ENCODE measurements at places on chromosomes 4 and X.

DNA sequence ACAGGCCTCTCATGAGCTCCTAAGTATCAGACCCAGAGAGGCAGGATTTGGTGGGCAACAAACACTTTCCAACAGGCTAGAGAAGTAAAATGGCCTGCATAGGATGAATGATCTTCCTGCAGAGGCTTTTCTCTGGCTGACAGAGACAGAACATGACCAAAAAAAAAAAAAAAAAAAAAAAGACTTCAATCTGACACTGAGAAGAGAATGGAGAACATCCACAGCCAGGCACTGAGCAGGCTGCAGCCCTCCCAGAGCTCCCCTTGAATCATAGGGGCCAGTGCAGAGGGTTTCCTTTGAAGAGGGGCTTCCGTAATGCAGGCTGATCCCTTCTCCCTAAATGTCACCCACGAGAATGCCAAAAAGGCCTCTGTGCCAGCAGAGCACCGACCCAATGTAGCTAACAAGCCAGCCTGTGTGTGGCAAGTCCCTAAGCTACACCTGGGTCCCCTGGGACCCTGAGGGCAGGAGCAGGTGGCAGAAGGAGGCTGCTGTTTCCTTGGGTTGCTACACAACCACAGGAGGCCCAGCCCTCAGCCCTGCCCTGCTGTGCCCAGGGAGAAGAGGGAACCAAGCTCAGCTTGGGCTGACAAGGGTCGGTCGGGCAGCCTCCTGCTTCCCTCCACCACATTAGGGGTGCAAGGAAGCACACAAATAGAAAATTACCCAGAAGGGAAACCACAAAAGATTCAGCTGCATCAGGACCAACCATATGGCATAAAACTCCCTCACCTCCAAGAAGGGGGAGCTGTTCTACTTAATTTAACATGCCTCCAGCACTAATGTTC is 55.6 kb downstream of the MAP7D2 start:
- no peak for DNase-seq

DNA sequence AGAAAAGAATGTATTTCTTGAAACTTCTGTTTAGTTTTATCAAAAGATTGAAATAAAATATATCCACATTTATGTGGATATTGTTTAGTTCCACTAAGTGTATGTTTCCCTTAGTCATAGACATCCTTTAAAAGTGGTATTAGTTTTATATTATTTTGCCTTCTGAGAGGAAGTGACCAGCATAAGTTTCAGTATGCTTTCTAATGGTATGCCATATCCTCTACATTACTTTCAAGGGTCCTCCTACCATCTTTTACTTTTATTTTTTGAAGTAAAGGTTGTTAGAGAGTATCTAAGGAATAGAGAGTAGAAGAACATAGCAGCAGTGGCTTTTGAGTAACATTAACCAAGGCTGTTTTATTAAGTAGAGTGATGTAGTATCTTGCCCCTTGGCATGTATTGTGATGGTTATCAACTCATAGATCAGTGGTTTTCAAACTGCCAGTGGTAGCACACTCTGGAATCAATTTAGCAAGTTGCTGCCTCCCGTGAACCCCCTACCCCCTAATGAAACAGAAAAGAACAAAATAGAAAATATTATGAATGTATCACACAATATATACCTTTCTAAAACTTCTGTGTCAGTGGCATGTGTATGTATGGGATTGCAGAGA is 44.8 kb downstream of the RBPJ start:
- DNase-seq = no peak

GRCh38 chr4:71186257-71186565 is 152.6 kb upstream of the SLC4A4 start:
- no peak for DNase-seq

DNA sequence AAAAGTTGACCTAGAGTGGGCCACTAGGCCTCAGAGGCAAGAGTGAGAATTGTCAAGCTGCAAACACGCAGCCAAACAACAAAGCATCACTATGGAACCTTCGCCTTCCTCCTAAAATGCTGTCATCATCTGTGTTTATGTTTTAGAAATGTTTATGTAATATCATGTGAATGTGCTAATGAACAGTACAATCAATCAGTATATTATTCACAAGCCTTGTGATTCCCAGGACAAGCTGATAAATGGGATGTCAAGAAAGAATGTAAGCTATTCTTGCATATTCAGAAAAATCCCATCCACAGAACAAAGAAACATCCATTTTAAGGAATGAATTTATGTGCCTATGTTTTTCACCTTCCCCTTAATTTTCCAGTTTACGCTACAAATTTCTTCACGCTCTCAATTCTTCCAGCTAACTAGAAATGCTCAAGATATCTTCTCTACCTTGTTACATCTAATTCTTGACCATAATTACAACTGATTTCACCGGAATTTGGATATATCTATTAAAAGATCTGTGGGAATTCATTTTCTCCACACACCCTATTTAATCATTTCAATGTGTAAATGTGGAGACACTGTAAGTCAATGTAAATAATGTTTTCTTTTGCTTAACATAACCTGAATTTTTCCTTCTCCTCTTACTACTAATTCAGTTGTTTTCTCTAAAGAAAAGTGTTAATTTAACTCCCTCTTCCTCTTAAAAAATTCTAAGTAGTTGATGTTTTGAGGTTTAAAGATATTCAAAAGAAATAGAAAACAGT is 65.5 kb downstream of the LEF1 start:
- no peak for DNase-seq
